Left kidney (tissue), 8 donors: ENCODE measurements at places on chromosomes 1 and 21.

DNA sequence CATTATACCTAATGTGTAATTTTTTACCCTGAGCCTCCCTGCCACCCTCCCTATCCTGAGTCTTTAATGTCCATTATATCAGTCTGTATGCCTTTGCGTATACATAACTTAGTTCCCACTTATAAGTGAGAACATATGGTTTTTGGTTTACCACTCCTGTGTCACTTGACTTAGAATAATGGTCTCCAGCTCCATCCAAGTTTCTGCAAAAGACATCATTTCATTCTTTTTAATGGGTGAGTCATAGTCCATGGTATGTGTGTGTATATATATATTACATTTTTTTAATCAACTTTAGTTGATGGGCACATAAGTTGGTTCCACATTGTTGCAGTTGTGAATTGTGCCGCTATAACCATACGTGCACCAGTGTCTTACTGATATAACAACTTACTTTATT lies 477.1 kb upstream of the NEGR1 start:
- DNase-seq = no peak

GRCh38 chr1:169692756-169693460 lies 18.5 kb downstream of the SELL start:
- DNase-seq = no peak

- DNase-seq = no peak
Measured at GRCh38 chr1:205803986-205804385, 9.0 kb downstream of the SLC41A1 start.

GRCh38 chr1:211521102-211521815 lies 29.3 kb upstream of the RD3 start:
- no peak for DNase-seq

DNA sequence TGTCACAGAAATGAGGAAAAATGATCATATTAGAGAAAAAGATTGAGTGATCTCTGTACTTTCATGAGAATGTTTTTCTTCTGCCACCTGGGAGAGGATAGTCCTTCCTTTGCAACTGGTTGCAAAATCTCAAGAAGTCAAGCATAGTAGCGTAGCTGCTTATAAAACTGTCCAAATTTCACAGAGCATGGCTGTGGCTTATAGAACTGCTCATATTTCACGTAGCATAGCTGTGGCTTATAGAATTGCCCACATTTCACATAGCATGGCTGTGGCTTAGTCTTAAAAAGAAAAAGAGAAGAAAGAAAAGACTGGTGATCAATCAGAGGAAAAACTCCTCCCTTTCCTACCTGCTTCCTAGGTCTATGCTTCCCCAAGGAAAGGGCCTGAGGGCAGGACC lies 329.5 kb downstream of the SIPA1L2 start:
- no peak for DNase-seq

- DNase-seq = no peak
Measured at GRCh38 chr1:66831529-66832239, 30.6 kb upstream of the INSL5 start.

DNA sequence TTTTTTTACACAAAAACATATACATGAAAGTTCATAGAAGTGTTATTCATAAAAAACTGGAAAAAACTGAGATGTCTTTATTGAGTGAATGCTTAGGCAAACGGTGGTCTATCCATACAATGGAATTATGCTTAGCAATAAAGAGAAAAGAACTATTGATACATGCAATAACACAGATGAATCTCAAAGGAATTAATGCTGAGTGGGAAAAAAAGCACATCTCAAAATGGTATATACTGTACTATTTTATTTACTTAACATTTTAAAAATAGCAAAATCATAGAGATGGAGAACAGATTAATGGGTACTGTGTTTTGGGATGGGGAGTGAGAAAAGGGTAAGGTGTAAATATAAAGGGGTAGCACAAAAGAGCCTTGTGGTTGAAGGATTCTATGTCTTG lies 29.8 kb downstream of the METTL18 start:
- no peak for DNase-seq

DNA sequence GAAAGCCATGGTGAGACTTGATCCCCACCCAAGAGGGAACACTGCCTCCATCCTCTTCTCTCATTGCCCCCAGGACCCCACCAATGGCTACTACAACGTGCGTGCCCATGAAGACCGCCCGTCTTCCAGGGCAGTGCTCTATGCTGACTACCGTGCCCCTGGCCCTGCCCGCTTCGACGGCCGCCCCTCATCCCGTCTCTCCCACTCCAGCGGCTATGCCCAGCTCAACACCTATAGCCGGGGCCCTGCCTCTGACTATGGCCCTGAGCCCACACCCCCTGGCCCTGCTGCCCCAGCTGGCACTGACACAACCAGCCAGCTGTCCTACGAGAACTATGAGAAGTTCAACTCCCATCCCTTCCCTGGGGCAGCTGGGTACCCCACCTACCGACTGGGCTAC lies 86.1 kb upstream of the CD1D start:
- no peak for DNase-seq

DNA sequence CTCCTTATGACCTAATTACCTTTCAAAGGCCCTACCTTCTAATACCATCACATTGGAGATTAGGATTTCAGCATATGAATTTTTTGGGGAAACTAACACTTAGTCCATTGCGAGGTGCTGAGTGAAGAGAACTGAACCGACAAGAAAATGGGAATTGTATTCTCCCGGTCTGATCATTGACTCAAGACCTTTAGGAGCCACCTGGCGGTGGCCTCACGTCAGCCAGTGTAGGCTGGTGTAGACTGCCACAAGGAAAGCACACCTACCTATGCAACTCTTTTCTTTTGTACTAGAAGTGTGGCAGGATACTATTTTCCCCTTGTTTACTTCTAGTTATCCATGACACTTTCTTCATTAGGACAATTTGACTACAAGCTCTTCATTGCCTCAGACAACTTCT lies 333.5 kb upstream of the B3GALT2 start:
- DNase-seq = no peak

- DNase-seq = no peak
Measured at GRCh38 chr1:28036431-28036830, 52.0 kb downstream of the EYA3 start.

- DNase-seq = no peak
Measured at GRCh38 chr1:168135116-168135920, 1.4 kb downstream of the GPR161 start.

DNA sequence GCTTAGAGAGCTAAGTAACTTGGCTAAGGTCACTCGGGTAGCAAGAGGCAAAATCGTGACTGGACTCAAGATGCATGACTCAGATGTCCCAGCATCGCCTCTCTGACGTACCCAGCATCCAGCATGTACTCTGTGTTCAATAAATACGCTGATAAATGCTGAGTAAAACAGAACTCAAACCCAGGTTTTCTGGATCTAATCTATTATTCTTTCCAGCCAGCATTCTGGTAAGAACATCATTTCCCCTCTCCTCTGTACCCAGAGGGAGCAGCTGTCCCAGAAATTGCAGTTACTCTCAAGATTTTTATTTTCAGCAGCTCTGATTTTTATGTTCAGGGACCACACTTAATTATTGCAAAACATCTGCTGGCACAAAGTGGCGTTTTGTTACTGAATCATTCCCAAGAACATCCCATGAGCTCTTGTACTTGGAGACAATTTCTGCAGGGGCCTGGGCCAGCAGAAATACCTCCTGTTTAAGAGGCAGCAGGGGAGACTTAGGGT lies 249.0 kb downstream of the PRDM2 start:
- no peak for DNase-seq

- DNase-seq = no peak
Measured at GRCh38 chr1:184747089-184747955, 7.3 kb downstream of the EDEM3 start.

- no peak for DNase-seq
Measured at GRCh38 chr1:112894010-112894292, 62.0 kb downstream of the SLC16A1 start.

DNA sequence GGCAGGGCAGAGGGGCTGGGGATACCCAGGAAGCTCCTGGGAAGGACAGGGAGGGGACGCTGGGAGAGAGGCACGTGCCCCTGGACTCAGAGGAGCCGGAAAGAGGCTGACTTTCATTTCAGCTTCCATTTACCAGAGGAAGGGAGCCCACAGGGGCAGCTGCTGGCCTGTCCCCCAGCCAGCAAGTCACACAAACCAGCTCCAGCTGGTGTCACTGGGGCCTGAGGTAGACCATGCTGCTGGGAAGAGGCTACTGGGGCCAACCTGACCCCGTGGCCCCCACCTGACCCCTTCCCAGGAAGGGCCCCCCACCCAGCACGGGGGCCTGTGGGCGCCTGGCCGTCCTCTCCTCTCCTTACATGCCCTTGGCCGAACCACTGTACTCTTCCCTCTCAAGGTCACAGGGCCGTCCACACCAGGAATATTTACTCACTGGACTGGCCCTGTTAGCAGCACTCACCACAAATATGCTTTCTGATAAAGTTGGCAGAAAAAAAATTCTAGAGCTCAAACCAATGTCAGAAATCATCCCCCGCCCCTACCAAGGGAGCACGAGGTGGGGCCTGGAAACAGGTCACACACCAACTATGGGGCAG lies 110.5 kb downstream of the CASZ1 start:
- DNase-seq = no peak

GRCh38 chr1:118021668-118022067 lies 92.1 kb downstream of the WDR3 start:
- no peak for DNase-seq

GRCh38 chr1:240420766-240421165 lies 191.2 kb downstream of the GREM2 start:
- no peak for DNase-seq
